ENCODE measurements at places on chromosomes 4 and X.

DNA sequence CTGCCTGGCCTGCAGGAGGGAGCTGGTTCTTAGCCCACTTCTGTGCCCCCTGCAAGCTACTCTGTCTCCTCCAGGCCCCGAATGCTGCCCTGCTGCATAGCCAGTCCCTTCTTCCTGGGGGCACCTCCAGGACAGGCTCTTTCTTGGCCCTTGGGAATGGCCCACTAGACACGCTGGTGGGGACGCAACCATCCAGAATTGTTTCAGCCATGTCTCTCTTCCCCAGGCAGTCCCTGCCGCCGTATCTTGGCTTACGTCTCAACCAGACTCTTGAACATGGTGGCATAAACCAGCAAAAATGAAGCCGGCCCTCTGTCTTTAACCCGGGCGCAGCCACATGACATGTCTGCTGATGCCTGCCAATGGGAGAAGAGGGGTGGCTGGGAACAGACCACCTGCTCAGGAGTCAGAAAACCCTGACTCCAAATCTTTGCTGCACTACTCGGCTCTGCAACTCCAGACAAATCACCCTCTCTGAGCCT, 9.0 kb downstream of the LRPAP1 start:
- no peak for DNase-seq

GRCh38 chr4:22264261-22264660, 251.6 kb downstream of the ADGRA3 start:
- no peak for DNase-seq

DNA sequence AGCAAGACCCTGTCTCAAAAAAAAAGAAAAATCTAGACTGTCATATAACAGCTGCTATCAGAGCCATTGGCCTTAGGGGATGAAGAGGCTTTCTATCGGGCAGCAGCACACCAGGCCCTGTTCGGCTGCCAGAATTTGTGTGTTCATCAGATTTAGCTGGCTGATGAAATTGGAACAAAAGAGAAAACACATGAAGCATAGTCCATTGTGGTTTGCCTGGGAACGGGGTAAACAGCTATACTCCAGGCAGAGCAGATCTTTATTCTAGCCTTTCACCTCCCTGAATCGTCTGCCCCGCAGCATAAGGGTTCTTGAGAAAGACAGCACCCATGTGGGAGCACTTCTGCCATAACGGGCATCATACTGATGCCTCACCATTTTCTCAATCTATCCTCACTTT, 11.6 kb downstream of the TKTL1 start:
- no peak for DNase-seq

GRCh38 chr4:154731756-154732155, 12.0 kb upstream of the LRAT start:
- DNase-seq = no peak

DNA sequence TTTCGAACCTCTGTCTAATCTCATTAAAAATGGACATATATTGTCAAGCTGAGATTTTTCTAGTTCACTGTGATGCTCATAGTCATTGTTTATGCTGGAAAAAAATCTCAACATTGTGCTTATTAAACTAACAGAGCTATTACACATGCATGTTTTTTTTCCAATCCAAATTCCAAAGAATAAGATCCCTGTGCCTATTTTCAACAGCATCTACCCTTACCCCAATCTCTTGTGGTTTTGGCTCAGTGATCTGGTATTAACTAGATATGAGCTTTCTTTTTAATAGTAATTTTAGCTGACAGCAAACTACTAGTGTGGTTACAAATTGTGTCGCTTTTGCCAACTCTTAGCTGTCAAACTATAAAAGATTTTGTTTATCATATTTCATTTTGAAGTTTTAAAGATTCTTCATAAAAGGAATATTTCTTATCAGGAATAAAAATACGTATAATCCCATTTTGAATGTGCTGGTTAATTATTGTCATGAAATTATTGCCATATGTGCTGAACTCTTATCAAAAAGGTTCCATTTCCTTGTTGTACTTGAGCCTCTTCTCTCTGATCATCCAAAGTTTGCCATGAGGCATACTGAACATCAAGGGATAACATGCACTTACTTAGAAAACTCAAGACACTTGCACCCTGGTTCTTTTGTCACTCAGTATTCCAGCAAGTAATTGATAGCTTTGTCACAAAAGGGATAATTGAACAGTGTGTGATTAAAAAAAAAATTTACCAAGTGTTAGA, 241.2 kb downstream of the ARHGAP24 start:
- no peak for DNase-seq

DNA sequence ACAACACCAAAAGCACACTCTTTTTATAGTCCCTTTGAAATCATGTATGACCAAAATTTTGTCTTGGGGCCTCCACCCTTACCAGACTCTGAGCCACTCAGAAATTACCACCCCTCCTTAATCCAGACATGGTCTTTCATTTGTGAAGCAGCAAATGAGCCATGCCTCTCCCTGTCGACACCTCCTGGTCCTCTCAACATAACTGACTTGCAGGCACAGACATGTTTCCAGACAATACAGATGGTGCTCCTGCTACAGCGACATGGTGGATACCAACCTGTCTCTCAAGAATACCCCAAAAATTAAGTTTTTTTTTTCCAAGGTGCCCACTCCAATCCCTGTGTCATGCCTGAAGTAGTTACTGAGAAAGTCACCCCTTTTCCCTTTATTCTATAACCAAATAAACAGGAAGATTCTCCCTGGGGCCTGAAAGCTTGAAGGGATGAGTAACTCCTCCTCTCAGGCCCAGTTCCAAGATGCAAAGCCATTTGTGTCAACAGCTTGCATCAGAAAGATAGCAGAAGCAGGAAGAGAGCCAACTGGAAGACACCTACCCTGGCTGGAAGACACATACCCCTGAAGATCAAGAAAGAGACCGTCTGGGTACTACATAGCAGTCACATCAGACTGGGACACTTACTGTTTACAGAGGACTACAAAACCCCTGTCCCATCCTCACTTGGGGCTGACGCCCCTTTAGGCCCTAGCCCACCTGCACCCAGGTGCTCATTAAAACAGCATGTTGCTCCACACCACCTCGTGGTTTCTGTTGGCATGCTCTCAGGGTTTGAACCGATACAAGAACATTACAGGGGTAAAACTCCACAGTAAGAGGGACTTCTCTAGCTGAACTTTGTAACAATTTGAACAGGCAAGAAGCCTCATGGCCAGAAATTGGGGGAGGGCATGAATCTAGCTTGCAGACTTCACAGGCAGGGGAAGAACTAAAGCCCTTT, 5.5 kb upstream of the UGT2B17 start:
- DNase-seq = no peak

DNA sequence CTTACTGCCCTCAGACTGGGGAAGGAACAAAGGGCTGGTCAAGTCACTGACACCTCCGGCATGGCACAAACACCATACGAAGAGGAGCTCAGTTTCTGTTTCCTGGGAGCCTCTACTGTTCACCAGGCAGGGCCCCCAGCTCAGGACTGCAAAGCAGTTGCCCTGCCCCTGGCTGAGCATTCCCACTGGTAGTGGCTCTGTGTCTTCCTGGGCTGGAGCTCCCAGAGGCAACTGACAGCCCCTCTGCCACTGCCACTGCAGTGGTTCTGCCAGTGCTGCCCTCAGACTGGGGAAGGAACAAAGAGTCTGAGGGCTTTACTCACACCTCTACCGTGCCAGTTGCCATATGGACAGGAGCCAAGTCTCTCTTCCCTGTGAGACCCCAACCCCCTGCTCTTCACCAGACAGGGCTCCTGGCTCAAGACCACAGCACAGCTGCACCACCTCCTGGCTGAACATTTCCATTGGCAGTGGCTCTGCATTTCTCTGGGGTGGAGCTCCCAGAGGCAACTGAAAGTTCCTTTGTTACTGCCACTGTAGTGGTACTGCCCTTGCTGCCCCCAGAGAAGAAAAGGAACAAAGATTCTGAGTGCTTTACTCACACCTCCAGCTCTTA, 67.9 kb downstream of the SMARCA5 start:
- no peak for DNase-seq

GRCh38 chr4:56651056-56651350, 30.1 kb downstream of the HOPX start:
- DNase-seq = no peak

- no peak for DNase-seq
Observed at GRCh38 chr4:109350121-109350520, 47.7 kb upstream of the COL25A1 start.
